ENCODE measurements at places on chromosomes 3 and 15.

GRCh38 chr15:68729789-68730411 is 90.8 kb downstream of the ANP32A start:
- peak; percentile 95 for DNase-seq

DNA sequence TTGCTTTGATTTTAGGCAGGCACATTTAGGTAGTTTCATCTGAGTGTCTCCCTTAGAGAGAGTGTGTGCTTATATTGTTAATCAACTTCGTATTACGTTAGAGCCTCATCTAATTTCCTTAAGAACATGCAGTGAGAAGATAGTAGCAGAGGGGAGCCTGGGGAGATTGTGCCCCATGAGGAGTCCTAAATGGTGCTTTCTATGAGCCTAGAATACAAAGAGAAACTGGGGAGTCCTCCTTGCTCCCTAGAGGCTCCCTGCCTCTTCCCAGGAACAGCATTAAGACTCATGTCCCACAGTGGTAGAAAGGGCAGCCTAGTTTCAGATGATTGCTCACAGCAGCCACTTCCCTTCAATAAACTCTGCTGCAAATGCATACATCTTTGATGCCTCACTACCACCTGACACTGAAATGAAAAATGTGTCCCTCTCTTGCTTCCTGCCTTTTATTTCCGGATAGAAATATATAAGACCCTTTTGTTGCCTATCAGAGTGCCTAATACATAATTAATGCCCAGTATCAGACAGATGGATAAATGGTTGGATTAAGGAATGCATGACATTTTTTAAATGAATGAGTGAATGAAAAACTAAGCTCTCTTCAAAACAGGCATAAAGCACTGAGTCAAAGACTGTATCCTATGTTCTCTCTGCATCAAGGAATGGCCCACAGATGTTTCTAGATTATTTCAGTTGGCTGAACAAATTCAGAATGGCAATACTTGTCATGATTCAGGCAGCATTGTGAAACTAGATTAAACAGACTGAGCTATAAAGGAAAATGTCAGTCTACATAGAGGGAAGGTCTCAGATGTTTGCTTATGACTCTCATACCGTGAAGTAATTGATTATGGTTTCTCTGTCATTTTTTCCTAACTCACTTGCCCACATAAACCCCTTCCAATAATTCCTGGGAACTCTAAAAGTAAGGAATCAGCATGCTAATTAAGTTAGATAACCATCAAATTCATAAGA is 362.1 kb downstream of the LRRC3B start:
- DNase-seq: no peak

GRCh38 chr3:176740906-176741663 is 456.2 kb downstream of the TBL1XR1 start:
- no peak for DNase-seq

- no peak for DNase-seq
Measured at GRCh38 chr15:97482521-97482920, 478.0 kb upstream of the ARRDC4 start.

GRCh38 chr15:48304398-48304797 is 26.8 kb upstream of the DUT start:
- no peak for DNase-seq

DNA sequence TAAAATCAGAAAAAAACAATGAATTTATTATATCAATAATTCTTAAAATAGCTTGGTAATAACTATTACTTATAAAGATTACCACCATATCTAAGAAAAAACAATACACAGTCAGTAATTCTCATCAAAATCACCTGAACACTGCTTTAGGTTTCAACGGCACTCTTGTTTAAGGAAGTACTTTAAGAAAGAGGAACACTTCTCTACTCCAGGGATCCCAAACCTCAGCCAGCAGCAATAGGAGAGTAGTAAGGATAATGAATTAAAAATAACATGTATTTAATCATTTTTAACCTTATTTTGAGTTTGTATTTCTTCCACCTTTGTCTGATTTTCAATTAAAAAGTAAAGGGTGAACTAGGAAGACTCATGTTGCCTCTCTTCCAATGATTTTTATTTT is 494.0 kb upstream of the NR2F2 start:
- no peak for DNase-seq

GRCh38 chr15:27092390-27092789 is 121.4 kb downstream of the GABRG3 start:
- DNase-seq: no peak

DNA sequence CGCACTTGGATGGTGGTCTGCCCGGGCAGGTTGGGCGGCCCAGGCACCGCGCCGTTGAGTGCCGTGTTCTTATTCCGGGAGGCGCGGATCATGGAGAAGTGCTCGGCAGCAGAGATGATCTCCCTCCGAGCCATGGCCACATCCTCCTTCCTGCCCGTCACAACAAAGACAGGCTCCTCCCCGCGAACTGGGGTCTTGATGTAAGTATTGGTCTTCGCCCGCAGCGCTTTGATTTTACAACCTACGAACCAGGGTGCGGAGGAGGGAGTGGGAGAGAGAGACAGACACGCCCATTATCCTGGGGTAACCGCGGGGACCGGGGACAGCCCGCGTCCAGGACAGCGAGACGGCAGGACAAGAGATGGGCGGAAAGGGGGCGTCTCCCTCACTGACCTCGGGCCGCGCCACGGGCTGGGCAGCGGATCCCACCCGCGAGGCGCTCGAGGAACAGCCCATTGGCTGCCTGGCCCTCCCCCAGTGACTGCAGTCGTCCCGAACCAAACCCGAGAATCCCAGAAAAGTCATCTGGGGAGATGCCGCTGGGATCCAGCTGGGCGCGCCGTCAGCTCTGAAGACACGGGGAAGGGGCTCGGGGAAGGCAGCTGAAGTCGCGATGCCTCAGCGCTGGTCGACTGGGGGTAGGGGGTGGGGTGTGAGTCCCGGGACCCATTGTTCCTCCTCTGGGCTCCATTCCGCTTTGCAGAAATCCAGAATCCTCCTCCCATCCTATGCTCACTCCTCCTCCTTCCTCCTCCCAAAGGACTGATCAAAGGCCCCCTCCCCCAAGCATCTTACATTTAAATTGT is 1.2 kb downstream of the MEX3B start:
- no peak for DNase-seq

GRCh38 chr3:174598885-174599439 is 260.2 kb upstream of the NAALADL2 start:
- DNase-seq: no peak

DNA sequence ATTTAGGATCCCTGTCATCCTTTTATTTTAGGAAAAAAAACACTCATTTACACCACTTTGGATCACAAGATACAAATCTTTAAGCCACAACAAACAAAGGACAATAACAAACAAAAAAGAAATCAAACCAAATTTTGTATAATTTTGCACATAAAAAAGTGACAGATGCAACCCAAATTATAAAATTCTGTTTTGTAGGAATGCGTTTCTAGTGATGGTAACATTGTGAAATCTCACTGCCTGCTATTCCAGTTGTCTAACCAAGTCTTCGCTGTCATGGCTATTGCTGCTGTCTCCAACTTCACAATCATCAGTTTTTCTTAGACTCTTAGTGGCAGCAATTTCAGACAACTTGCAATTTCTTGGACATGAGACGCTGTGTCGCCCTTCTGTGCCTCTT is 58.3 kb upstream of the ARL6 start:
- DNase-seq: no peak

DNA sequence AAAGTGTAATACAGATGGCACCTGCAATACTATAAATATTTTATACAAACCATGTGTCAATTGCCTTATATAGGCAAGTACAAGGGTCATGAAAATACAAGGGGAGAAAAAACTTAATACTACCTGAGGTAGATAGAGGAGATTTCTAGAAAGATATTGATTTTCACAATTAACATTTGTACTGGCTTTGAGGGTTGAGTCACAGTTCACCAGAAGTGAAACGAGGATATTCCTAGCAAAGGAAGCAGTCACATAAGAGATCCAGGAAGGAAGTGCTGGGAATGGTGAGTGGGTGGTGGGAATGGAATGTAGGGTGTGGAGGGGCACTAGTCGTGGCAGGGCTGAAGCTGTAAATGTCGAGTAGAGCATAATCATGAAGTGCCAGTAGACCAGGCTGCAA is 108.7 kb downstream of the P2RY1 start:
- DNase-seq: no peak

GRCh38 chr3:127056281-127056680 is 73.4 kb downstream of the PLXNA1 start:
- DNase-seq: no peak

DNA sequence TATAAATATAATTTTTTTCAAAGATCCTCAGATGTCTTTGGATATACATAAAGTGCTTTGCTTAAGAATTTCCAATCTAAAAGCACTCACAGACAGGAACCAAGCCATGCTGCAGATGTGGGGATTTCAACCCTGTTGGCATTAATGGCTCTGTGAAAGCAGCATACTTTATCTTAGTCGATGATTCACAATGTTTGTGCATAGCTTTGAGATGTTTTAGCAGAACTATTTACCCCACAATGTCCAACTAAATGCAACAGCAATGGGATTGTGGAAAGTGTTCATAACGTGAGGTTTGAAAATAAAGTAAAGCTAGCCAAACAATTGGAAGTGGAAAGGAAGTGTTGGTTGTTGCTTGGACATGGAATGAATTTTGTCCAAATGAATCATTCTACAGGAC is 371.4 kb downstream of the SOX2 start:
- DNase-seq: no peak

DNA sequence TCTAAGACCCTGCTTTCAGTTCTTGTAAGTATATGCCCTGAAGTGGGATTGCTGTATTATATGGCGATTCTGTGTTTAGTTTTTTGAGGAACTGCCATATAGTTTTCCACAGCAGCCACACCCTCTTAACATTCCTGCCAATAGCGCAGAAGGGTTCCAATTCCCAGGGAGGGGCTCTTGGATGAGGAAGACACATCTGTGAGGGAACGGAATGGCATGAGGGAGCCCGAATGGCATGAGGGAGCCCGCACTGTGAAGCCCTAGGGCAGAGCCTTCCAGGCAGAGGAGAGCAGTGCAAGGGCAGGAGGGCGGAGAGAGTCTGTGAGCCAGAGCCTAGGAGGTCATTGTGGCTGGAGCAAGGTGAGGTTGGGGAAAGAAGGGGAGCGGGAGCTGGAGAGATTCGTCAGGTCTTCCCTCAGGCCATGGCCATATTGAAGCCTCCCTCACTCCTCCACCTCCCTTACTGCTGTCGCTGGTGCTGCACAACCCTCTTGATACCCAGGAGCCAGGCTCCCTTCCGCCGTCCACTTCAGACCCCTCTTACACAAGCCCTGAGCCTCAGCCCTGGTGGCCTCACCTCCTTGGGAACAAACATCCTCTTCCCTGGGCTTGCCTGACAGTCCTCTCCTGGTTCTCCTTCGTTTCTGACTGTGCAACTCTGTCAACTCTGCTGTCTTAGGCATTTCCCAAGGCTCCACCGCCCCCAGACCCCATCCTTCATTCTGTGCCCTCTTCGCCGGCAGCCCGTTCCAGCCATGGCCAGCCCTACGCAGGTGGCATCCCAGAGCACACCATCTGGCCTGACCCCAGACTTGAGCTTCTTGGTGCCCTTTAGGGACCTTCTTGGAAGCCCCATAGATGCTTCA is 51.4 kb downstream of the FGD5 start:
- no peak for DNase-seq

DNA sequence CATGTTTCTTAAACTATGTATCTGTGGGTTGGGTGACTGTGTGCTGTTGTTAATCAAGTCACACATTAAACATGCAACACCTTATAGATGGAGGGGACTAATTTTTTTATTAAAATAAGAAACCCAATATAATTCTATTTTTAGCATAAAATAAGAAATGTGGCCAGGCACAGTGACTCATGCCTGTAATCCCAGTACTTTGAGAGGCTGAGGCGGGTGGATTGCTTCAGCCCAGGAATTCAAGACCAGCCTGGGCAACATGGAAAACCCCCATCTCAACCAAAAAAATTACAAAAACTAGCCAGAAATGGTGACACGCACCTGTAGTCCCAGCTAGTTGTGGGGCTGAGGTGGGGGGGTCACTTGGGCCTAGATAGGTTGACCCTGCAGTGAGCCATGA is 1021.0 kb downstream of the EPHA3 start:
- DNase-seq: no peak

DNA sequence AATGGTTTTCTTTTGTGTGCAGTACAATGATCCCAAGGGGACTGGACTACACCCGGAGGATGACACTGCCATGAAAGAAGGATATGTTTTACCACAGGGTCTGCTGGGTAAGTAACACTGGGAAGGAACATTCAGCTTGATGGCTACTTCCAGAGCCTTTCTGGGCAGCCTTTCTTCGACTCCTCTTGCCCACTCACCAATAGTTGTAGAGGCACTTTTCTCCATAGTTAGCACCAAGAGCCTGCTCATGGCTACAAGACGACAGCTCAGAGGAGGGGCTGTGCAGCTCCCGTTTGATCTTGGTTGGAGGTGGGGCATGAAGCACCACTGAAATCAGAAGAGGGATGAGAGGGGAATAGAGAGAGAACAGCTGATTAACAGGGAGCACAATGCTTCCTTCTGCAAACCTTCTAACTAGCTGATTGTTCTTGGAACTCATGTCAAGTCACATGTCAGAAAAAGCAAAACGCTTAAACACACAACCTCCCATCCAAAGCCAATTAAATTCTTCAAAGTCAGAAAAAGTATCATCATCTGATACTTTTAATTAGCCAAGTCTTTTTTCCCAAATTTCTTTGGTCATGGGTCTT is 27.9 kb downstream of the ETV5 start:
- DNase-seq: no peak

Measured in cerebellar nuclear complex (tissue), 1 donor.